SHP77 (cell line): ENCODE measurements at places on chromosomes 7 and 10.

DNA sequence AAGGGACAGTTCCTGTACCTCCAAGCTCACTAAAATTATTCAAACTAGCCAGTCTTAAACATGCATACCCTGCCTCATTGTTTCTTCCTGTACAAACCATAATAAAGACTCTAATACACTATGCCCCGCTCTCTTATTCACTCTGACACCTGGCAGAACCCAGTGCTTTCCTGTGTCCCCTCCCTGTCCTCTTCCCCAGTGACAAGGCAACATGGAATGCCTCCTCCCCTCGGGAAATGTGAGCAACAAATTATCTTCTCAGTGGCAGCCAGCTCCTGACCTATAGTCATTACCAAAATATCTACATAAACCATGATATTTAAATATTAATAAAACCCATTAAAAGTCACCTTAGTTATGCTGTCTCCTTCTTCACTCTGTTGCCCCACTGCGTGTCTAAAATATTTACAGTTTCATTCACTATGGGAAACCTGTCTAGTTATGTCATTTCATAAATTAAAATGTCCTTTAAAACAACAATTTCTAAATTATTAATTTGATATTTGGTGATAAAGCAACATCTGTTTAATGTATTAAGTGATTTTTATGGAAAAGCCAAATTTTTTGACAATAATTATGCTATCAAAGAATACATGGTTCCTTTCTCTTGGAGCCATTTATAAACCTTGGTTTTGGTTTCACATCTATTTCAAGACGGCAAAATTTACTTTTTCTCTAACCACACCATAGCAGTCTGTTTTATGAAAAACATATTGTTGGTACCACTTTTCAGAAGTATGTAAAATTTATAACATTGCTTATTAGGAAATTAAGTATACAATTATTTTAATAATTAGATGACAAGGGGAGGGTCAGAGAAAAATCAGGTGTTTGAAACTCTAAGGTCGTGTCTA lies 1355.2 kb downstream of the XPNPEP1 start:
- no peak for DNase-seq

DNA sequence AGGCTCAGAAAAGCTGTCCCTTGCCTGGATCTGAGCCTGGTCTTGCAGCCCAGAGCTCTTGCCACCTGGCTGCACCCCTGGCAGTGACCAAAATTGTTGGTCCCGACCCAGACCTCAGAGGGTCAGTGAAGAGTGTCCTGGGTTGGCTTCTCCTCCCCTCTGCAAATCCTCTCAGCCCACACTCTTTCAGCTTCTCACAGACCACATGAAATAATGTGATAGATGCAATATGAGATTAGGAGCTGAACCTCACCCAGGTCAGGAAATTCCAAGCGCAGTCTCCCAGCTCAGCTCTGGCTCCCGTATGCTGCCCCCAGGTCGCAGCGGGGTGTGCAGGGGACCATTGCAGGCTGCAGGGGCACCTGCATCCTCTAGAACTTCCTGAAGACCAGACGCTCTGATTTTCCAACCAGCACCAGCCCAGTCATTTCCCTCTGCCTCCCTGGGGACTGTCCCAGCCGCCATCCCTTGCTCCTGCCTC lies 19.6 kb upstream of the RET start:
- DNase-seq = no peak

GRCh38 chr7:106778656-106779250 lies 86.3 kb upstream of the PIK3CG start:
- no peak for DNase-seq

DNA sequence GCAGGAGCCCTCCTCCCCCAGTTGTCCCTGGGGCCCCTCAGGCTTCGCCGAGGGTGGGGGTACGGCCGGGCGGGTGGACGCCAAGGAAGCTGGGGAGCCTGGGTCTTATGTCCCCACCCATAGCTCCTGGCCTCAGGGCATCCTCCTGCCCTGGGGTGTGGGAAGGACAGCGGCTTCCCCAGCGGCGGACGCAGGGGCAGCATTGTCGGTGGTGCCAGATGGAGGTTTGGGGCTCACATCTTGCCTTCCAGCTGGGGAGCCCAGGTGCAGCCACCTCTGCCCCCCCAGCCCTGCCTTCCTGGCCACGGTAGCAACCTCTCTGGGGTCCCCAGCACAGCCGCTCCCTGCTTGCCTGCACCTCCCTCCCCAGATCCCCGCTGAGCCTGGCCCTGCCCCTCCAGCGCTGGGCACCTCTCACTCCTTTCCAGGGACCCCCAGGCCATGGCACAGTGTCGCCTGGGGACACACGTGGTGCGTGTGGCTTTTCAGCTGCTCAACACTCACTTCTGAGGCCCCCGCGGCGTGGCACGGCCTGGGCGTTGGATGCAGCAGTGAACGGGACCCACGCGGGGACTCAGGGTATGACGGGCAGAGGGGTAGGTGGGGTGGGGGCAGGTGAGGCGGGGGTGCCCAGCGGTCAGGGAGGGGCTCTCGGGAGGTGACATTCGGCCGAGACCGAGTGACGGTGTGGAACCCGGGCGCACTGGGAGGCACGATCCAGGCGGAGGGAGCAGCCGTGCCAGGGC lies 53.1 kb downstream of the UNCX start:
- DNase-seq = no peak

DNA sequence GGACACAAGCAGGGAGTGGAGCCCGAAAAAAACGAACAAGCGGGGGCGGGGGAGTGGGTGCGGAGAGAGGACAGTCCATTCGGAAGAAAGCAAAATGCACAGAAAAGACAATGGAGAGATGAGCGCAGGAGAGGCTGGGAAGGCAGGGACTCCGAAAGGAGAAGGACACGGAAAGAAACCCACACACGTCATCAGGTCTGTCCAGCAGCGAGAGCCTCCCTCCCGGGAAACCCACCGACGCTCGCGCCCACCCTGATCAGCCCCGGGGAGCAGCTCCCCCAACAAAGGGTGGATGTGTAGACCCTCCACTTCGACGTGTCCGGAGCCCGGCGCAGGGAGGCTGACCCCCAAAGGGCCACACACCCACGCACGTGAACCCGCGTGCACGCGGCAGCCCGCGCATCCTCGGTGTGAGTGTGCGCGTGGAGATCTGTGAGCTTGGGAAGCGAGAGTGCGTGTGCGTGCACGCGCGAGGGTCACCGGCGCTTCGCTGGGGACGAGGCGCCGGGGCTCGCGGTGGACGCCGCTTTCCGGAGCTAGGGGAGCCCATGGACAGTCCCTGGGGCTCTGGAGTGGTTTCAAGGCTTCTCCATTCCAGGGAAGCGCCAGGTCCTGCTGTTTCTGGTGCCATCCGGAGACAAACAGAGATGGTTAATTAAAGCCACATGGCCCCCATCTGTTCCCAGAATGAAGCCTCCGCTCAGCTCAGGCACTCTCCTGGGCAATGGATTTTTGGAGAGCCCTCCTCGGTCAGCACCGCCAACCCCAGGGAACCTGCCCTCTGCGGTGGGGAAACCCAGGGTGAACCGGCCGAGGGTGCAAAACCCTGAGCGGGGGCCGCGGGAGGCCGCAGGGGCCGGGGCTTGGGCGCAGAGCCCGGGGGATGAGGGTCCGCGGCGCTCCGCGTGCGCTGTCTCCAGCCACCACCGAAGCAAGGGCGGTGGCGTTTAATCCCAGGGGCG lies 916 bp downstream of the LAMB1 start:
- DNase-seq = no peak

- DNase-seq = no peak
Observed at GRCh38 chr7:78746301-78746700, 707.2 kb downstream of the MAGI2 start.

DNA sequence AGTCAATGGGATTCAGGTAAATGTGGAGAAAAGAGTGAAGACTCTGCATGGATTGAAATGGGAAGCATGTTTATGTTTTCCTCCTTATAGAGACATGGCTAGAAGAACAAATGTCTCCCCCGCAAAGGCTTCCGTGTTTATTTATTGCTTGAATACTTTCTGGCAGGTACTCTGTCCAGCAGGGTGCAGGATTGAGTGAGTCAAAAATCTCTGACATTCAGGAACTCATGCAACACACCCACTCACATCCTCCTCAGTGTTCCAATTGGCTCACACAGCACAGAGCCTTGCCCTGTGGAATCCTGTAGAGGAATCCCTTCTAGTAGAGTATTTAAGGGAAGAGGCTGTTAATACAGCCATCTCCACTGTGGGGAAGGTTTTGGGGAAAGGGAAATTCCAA lies 290.3 kb upstream of the VWC2 start:
- peak; percentile 3 for DNase-seq

DNA sequence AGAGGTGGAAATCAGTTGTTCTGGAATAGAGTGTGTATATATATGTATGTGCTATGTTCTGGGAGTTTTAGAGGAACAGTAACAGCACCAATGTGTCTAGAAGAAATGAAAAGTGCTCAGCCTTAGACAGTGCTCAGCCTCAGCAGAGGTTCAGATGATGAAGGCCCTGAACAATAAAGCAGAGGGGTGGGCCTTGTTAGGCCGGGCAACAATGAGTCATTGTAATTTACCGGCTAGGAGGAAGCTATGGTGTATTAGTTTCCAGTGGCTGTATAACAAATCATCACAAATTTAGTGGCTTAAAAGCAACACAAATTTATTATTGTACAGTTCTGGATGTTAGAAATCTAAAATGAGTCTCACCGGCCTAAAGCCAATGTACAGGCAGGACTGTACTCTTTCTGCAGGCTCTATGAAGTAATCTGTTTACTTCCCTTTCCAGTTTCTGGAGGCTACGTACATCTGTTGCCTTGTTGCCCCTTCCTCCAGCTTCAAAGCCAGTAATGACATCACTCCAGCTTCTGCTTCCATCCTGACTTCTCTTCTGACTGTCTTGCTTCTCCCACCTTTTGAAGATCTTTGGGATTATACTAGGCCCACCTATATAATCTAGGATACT lies 84.6 kb downstream of the CH25H start:
- DNase-seq = no peak

- peak; percentile 24 for DNase-seq
Observed at GRCh38 chr10:113019692-113020474, 69.8 kb downstream of the TCF7L2 start.

- peak; percentile 10 for DNase-seq
Observed at GRCh38 chr7:129163875-129164544, 19.5 kb downstream of the TSPAN33 start.

DNA sequence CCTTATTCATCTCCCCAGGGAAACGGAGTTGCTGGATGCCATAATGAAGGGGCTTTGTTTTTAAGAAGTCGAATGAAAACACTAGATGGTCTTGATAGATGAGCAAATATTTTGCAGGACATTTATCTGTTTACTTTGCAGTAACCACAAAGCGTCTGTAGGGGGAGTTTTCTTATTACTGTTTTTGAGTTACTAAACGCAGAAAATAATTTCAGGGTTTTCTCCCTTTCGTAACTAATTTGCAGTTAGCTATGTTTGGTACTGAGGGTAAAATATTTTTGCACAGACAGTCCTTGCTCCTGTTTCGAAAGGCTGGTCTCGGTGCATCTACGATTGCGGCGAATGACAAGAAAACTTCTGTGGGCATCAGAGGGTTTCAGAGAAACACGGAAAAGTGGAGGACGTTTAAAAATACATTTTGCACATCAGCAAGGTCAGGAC lies 505.6 kb upstream of the MKI67 start:
- no peak for DNase-seq

DNA sequence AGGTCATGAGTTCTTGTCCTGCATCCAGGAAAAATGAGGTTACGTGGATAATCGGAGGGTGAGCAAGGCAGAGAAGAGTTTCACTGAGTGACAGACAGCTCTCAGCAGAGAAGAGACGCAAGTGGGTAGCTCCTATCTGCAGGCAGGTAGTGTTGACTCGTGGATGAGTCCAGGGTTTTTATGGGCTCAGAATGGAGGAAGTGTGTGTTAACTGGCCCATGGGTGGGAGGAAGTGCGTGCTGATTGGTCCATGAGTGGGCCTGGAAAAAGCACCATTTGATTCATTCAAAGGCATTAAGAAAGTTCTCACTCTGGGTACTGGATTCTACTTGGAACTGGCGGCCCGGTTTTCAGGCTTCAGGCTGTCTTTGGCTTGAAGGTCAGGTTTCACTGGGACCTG lies 4.8 kb upstream of the DMTF1 start:
- DNase-seq = peak; percentile 88

DNA sequence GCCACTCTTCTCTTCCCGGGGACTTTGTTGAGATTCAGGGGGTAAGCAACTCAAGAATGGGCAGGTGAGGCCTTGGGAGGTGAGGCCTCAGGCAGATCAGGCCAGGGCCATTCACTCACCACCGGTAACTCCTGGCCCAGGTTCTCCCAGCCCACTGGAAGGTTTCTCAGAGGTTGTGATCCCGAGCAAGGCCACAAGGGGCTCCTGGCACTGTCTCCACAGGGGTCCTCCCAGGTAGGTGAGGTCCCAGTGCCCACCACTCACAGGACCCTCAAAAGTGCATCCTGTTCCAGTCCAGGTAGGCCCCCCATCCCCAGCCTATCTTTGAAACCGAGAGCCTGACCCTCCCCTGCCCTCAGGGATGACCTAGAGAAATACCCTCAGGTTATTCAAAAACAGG lies 236.1 kb downstream of the BUB3 start:
- no peak for DNase-seq

DNA sequence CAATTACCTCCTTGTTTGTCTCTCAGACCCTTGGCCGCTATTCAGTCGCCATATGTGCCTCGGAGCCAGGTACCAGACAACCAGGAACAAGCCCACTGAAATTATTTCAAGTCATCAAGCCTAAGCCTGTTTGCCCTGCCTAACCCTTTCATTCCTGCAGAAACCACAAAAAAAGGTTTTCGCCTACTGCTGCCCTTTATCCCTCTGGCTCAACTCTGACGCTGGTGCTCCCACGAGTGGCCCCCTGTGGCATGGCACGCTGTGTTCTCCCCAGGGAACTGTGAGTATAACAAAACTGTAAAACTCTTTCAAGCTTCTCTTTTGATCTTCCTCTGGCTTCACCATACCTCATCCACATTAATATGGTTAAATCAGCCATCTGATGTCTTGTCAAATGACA lies 215.7 kb upstream of the CDC14C start:
- no peak for DNase-seq
